ENCODE measurements at places on chromosomes 2 and 18.

DNA sequence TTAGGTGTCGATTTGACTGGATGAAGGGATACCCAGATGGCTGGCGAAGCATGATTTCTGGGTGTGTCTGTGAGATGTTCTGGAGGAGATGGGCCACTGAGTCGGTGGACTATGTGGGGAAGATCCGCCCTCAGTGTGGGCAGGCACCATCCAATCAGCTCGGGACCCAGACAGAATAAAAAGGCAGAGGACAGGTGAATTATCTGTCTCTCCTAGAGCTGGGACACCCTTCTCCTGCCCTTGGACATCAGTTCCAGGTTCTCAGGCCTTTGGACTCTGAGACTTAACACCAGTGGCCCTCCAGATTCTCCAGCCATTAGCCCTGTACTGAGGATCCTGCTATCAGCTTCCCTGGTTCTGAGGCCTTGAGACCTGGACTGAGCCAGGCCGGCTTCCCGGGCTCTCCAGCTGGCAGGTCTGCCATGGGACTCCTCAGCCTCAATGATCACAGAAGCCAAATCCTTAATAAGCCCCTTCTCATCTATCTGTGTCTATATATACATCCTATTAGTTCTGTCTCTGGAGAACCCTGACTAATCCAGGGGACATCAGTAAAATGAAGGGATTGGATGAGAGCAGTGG lies 11.7 kb downstream of the PROC start:
- no peak for DNase-seq

DNA sequence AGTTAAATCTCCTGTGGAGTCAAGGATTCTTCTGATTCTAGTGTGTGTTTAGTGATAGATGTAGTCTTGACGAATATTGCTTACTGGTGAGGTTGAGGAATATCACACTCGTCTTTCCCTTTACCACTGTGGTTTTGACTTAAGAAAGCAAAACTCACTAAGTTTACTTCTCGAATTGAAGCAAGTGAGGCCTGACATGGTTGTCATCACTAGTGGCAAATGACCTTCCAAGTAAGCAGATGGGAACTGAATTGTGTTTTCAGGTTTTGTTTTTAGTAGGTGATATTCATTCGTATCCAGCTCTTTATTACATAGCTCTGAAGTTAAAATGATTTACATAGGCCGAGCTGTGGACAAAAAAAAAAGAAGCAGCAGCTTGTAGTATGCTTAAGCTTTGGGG lies 20.6 kb upstream of the DSG4 start:
- no peak for DNase-seq

DNA sequence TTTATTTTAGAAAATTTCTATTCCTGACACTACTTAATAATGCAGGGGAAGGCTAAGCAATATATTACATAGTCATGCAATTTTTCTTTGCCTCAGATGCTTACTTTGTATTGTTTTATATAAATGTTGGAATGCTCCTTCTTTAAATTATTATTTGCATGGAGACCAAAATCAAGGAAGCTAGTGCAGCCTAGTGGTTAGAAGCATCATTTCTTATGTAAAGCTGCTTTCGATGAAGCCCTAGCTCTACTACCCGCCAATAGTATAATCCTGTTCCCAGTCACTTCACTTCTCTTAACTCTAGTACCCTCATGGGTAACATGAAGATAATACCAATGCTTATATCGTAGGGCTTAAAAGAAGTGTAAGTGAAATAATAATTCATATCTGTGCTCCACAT lies 198.9 kb downstream of the LRATD1 start:
- DNase-seq = no peak

DNA sequence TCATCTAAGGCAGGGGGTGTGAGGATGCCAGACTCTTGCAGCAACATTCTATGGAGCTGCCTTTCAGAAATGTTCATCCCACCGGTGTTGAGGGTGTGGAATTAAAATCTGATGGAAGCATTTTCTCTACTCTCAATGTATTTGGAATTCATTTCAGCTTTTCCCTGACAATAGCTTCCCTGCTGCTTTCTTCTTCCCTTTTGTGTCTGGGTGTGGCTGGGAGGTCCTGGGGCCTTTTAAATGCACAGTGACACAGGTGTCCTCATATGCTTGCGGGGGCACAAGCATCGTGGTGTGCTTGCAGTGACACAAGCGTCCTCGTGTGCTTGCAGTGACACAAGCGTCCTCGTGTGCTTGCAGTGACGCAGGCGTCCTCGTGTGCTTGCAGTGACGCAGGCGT lies 43.4 kb upstream of the ASB18 start:
- DNase-seq = no peak

DNA sequence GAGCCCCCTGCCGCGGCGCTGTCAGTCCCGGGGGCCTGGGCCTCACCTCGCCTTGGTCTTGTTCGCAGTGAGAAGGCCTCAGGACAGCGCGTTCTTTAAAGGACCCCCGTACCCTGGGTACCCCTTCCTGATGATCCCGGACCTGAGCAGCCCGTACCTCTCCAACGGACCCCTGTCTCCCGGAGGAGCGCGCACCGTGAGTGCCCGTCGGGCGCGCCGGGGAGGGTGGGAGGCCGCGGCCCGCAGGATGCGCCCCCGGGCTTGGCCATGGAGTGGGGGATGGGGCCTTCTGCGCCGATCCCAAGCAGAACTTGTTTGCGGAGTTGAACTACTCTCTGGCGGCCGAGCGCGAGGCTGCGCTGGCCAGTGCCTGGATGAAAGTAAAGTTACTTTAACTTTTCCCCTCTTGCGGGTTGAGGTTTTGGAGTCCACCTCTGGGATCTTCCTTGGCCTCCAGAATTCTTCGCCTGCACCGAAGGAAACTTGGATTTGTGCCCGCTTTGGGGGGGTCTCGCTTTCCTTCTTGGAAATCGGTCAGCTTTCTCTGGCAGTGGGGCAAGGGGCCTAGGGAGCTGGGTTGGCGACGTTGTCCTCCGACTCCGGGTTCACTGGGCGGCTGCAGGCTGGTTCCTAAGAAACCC lies 1.2 kb downstream of the TCF7L1 start:
- DNase-seq = no peak

- DNase-seq = no peak
These were observed 41.8 kb downstream of the TCF7L1 start for GRCh38 chr2:85174943-85175342.

DNA sequence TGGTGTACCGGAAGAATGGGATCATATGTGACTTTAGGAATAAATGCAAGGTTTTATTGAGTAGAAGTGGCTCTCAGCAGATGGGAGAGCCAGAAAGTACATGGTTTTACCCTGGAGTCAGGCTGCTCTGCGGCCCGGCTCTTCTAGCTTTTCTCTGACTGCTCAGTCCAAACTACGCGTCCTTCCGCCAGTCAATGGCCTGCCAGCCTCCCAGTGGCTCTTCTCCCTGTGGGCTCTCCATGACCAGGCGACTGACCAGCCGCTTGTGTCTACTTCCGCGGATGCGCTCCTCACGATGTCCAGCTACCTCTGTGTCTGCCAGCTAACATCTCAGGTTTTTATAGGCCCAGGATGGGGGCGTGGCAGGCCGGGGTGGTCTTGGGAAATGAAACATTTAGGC lies 220.4 kb downstream of the VAPA start:
- no peak for DNase-seq

GRCh38 chr18:46155641-46156051 lies 51.5 kb downstream of the HAUS1 start:
- DNase-seq = no peak

- peak; percentile 10 for DNase-seq
These were observed 160.4 kb upstream of the PID1 start for GRCh38 chr2:229431327-229431954.

GRCh38 chr2:205714058-205714776 lies 31.9 kb downstream of the NRP2 start:
- no peak for DNase-seq
